ENCODE measurements at places on chromosomes 3 and 15.

DNA sequence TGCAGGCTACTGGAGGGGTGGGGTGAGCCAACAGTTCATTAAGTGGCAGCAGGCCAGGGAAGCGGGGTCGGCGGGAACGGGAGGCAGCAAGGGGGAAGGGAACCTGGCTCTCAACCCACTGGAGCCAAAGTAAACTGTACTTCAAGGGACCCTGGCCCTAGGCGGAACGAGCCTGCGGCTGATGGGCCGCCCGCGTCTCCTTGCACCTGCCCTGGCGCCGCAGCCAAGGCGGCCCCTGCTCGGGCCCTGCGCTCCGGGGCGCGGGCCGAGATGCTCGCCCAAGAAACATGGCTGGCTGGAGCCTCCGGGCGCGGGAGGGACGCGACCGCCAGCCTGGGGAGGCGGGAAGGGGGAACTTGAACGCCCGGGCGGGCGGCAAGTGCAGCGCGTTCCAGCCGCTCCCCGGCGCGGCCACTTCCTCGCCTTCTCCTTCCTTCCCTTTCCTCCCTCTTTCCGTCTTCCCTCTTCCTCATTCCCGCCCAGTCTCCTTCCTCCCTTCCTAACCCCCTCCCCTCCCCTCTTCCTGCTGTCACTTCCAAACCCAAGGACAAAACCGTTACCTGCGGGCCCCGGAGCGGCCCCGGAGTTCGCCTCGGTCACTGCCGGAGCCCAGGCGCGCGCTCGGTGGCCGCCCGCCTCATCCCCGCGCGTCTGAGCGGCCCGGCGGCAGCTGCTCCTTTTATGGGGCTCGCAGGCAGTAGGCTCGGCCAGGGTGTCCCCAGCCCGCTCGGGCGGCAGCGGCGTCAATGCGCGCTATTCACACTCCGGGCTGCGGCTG lies 489.7 kb downstream of the MAGI1 start:
- DNase-seq = peak; percentile 69

DNA sequence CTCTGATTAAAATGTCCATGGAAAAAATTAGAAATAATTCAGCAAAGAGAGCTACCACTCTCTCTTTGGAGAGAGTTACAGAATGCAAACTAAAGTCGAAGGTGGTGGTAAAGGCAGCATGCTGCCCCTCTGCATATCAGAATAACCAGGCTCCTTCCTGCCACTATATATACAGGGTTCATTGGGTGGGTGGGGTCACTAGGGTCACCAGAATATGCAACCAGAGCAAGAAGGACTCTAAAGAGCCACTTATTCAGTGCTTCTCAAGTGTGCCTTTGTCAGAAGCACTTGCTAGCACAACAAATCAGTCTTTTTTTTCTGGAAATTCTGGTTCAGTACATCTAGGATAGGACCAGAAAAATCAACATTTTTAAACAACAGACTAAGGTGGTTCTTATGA lies 70.0 kb downstream of the MTHFS start:
- DNase-seq = no peak

GRCh38 chr3:69692761-69693160 lies 46.5 kb upstream of the MITF start:
- DNase-seq = no peak

GRCh38 chr15:64017591-64018163 lies 28.6 kb downstream of the DAPK2 start:
- DNase-seq = no peak

- DNase-seq = peak; percentile 52
Measured at GRCh38 chr3:122353215-122353614, 28.2 kb downstream of the CSTA start.

GRCh38 chr3:128368626-128369025 lies 98.1 kb downstream of the DNAJB8 start:
- DNase-seq = no peak

- DNase-seq = no peak
Measured at GRCh38 chr3:122496508-122496907, 18.2 kb downstream of the KPNA1 start.

Data from tongue (tissue), 3 donors.